ENCODE measurements at places on chromosomes 2 and 18.

GRCh38 chr18:79317703-79318102 is 78.0 kb upstream of the NFATC1 start:
- no peak for DNase-seq

DNA sequence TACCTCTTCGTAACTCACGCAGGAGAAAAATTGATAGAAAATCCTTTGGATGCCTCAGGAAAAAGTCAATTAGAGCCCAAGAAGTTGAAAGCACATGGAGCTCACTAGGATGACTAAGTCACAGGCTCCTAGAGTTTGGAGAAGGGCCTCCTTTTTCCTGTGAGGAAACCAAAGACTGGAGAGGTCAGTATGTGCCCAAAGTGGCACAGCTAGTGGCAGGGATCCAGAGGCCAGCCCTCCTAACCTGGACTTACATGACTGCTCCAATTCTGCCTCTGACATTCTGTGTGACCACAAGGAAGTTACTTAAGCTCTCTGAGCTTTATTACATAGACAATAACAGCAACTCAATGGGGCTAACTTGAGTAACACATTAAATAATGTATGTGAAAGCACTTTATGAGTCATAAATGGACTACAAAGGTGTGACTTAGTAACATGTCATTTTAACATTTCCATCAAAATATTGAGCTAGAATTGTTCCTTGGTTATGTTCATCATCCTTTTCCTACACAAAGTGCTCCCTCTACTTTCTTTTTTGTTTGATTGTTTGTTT is 91.6 kb downstream of the DHRS9 start:
- DNase-seq: no peak

GRCh38 chr2:241659150-241659739 is 21.8 kb downstream of the ATG4B start:
- peak; percentile 74 for DNase-seq

- no peak for DNase-seq
These were observed 1.3 kb downstream of the SALL3 start for GRCh38 chr18:78980777-78981380.

- no peak for DNase-seq
These were observed 190.8 kb downstream of the SH3BP4 start for GRCh38 chr2:235142601-235143000.

- DNase-seq: no peak
These were observed 213.3 kb downstream of the ACKR3 start for GRCh38 chr2:236782938-236783337.

- peak; percentile 12 for DNase-seq
These were observed 60.0 kb downstream of the TMEM131 start for GRCh38 chr2:97935719-97936161.

All from putamen (tissue), 1 donor.